Neural progenitor cell (in vitro differentiated cells): ENCODE measurements at places on chromosomes 1 and 21.

DNA sequence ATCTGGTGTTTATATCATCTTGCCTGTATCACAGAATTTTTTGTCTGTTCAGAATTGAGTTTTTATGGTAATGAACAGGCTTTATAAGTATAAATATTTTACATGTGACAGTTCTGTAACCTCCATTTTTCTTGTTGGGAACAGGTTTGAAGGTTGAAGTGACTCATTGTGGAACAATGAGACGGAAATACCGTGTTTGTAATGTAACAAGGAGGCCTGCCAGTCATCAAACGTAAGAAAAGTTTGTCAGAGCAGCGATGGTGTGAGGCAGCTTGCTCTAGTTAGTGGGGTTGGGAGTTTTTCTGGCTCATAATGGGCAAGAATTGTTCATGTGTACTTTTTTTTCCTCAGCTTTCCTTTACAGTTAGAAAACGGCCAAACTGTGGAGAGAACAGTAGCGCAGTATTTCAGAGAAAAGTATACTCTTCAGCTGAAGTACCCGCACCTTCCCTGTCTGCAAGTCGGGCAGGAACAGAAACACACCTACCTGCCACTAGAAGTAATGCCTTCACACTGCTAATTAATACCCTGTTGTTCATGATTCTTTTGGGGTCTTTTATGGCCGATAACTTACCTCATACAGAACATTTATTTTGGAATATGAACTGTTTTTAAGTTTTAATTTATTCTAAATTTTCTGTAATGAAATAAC, 75.2 kb upstream of the TEKT2 start:
- no peak for DNase-seq

- DNase-seq = no peak
These were observed 389.7 kb downstream of the OMA1 start for GRCh38 chr1:58156831-58157230.

GRCh38 chr1:202069662-202070061, 53.1 kb upstream of the GPR37L1 start:
- no peak for DNase-seq

- DNase-seq = no peak
These were observed 50.8 kb downstream of the CNIH3 start for GRCh38 chr1:224666913-224667312.

- DNase-seq = no peak
These were observed 104.8 kb upstream of the IPO9 start for GRCh38 chr1:201724039-201724765.

DNA sequence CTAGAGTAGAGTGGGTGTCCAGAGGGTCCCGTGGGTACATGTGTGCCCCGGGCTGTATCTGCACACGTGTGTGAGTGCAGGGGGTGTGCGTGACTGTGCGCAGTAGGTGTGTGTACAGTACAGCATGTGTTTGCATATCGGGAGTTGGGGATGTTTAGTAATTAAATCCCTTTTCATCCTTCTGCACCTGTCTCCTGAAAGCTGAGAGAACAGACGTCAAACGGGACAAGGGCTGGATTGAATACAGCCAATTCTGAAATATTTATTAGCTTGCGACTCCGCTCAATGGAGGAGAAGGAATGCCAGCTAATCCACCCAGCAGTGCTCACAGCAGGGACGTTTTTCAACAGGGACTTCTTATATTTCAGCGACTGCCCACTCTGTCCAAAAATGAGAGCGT, 44.7 kb upstream of the CASZ1 start:
- no peak for DNase-seq
